AG04449 (cell line): ENCODE measurements at places on chromosomes 1 and 21.
A peak's percentile ranks its signal among the peaks of the same experiment; 100 is the strongest.

DNA sequence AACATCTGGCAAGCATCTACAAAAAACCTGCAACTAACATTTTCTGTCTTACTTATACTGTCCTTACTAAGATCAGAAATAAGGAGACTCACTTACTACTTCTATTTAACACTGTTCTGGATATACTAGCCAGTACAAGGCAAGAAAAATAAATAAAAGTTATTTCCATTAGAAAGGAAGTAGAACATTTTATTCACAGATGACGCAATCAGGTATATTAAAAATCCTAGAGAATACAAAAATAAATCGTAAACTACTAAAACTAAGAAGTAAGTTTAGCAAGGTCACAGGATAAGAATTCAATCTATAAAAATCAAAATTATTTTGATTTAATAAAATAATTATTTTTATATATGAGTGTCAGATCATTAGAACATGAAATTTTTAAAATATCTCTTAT lies 264.6 kb downstream of the BARHL2 start:
- no peak for DNase-seq

GRCh38 chr1:227459326-227459841 lies 104.0 kb upstream of the ZNF678 start:
- DNase-seq: peak; percentile 17

DNA sequence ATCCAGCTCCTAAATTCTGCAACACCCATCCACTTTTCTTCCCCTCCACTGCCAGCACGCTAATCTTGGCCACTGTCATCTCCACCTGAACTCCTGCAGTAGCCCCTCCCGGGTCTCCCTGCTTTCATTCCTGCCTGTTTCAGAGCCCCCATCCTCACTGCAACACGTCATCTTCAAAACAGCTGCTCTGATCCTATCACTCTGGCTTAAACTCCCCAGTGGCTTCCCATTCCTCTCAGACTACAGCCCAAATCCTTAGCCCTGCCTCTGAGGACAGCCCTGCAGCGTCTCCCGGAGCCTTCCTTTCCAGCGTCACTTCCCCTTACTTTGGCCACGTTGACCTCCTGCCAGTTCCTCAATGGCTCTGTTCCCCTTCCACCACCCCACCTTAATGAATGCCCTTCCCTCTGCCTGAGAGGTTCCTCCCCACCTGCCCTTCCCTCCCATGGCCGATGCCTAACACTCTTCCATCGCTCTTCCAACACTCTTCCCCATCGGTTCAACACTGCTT lies 22.9 kb upstream of the IFNAR2 start:
- no peak for DNase-seq

DNA sequence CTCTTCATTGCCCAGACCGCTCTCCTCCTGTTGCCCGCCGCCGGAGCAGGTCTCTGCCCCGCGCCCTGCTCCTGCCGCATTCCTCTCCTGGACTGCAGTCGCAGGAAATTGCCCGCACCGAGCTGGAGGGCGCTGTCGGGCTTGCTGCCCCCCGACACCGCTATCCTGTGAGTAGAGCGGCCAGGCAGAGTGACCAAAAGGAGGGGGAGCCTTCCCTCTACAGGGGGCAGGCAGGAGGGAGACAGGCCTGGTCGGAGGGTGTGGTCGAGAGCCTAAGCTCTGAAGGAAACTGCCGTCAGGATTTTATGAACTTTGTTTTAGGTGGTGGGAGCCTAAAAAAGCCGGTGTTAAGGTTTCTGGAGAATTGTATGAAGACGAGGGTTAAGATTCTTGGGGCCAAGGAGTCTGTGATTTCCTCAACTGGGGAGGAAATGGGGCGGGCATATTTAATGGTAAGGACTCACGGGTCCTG lies 517 bp downstream of the LRIG2 start:
- no peak for DNase-seq

DNA sequence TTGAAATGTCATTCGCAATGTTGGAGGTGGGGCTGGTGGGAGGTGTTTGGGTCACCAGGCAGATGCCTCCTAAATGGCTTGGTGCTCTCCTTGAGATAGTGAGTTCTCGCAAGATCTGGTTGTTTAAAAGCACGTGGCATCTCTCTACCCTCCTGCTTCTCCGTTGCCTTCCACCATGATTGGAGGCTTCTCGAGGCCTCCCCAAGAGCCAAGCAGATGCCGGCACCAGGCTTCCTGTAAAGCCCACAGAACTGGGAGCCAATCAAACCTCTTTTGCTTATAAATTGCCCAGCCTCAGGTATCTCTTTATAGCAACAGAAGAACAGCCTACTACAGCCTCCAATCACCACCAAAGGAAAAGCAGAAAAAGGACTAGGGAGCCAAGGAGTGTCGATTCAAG lies 80.5 kb downstream of the PDE9A start:
- no peak for DNase-seq

DNA sequence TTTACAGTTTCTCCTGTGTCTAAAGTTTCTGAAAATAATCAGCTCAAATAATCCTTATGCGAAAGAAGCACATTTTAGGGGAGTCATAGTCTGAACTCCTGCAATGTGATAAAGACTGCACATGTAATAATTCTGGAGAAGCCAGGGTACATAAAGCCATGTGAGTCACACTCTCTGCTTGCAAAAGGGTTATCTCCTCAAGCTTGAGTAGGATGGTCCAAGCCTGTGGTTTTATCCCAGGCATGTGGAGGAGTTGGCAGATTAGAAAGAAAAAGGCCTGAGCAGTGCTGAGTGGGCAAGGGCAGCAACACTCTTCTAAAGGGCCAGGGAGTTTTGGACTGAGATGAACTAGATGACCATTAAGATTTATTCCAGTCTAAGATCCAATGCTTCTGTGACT lies 220.4 kb downstream of the RHOU start:
- DNase-seq: peak; percentile 14

- no peak for DNase-seq
Observed at GRCh38 chr1:8328271-8328670, 10.4 kb downstream of the SLC45A1 start.

GRCh38 chr1:175002910-175003517 lies 3.3 kb downstream of the CACYBP start:
- no peak for DNase-seq

GRCh38 chr1:223023863-223024262 lies 119.2 kb downstream of the TLR5 start:
- no peak for DNase-seq

GRCh38 chr21:42578761-42579415 lies 65.2 kb downstream of the SLC37A1 start:
- DNase-seq: no peak

DNA sequence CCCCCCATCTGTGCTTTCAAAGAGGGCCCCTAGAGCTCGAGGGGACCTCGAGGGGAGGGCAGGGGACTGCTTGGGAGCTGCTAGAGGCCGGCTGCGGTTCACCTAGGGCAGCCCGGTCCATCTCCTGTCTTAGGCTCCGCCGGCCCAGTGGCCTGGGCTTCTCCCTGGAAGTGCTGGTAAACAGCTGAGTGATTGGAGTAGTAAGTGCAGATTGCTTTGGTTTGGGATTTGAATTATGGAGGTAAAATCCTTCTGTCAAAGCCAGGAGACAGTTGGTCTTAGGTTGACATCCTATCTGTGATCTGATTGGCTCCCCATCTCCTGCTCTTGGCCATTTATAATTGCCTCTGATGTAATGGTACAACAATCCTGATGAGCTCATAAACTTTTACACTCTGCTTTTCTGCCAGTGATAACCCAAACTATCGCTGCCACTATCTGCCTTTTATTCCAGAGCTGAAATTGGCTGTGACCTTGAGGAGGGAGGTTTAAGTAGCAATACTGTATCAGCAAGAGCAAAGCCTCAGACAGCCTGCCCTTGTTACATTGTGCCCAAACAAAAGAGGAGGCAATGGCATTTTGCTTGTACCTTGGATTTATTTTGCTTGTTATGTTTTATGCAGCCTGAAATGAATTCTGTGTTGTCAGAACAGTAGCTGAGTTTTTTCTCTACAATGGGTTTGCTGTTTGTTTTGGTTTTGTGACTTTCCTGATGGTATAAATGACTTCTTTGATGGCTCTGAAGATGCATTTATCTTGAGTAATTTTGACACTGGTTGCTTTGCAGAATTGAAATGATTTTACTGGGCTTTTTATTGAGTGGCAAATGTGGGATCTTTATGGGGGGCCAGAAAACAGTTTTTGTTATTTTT lies 2.4 kb downstream of the ARID1A start:
- peak; percentile 92 for DNase-seq

GRCh38 chr1:219373616-219373935 lies 199.9 kb downstream of the LYPLAL1 start:
- DNase-seq: no peak

DNA sequence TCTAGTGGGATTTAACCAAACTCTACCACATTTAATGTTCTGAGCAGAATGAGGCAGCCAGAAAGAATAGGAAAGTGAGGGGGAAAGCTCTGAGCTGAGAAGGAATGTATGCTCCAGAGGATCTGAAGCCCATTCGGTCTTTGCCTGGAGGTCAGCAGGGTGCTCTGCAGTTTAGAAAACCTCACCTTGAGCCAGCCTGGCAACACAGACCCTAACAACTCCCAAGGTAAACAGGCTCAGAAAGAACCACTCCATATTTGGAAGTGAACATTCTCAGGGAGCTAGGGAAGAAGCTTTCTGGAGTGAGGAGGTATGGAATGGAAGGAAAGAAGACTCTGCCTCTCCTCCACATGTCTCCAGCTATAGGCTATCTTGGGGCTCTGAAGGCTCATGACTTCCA lies 398.8 kb downstream of the SEC16B start:
- no peak for DNase-seq

DNA sequence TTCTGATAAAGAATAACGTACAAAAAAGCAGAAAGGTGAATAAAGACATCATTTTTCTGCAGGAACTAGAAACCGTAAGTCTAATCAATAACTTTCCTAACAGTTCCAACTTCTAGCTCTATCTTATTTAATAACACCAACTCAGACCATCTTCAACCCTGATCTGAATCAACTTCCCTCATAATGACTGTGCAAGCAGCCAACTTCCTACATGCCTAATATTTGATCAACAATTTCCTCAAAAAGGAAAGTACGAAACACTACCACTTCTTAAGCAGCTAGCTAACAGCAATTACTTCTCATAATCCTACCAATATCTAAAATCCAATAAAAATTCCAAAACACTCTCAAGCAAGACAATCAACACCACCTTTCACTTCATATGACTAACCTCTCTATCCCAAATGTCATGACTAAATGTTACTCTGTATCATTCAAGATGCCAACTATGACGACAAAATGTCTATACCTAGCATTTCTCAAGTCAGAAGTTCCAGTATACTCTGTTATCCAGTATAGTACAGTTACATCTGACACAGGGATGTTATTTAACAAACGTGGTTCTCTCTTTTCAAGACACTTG lies 1.7 kb downstream of the COP1 start:
- DNase-seq: no peak

- DNase-seq: no peak
Observed at GRCh38 chr1:206116191-206116872, 856 bp downstream of the AVPR1B start.

DNA sequence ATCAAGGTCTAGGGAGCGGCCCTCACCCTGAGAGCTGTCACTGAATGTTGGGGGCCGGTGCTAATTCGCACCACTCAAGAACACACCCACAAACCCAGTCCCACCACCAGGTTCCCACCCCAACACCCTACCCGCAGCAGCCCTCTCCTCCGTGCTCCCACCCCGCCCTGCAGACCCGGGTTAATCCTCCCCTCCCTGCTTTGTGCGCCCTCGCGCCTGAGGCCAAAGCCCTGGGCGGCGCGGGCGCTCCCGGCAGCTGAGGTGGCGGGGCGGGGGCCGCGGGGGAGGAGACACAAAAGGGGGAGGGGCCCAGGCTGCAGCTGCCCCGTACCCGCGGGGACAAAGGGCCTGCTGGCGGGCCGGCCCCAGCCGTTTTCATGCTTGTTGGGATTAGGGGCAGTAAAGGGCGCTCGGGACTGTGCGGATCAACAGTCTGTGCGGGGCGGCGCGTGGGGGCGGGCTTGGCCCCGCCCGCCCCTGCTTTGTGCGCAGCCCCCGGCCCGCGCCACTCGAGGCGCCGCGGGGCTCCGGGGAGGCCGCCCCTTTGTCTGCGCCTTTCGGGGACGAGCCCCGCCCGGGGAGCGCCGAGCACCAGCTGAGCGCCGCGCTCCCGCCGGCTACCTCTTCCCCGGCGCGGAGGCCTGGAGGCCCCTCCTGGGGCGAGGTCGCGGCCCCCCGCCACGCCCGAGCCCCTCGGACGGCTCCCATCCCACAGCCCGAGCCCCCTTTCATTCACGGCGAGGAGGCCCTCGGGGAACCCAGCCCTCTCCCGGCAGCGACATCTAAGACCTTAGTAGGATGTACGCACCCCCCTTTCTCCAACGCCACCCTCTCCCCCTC lies 10.9 kb downstream of the C1orf216 start:
- no peak for DNase-seq

DNA sequence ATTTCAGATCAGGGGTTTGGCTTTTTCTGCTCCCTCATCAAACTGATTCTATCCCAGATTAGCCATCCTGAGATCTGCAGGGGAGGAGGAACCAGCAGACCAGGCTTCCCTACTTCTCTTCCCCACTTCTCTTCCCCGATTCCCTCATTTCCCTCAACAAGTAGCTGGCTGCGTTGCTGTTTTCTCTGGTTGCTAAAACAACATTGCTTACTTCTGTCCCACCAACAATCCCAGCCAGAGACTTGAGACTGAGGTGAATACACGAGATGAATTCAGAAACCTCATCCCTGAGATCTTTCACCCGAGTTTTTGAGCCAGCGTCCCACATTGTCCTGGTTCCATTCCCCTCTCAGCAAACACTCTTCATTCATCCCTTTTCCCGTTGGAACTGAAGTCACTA lies 22.4 kb downstream of the DYRK3 start:
- DNase-seq: no peak

DNA sequence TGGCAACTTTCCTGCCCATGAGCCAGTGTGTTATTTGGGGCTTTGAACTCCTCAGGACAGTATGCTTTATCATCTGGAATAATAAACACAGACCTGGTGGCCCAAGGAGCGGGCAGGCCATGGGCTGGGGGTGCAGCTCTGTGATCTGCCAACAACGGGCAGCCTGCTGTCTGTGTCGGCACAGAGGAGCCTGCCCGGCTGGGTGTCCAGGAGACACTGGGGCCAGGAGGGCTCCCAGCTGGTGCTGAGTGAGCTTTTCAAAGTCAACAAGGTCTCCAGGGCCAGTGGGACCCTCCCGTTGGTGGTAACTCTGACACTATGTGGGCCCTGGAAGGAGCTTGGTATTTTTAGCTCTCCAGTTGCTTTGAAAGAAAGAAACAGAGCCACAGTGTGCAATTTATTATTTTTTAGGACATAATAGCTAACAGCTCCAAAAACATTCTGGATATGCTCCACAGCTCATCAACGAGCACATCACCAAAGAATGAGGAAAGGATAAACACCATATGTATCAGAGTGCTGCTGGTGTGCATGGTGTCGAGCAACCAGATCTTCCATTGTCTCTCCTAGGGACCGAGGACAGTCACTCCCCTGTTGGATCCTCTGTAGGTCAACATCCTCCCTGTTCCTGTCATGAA lies 488.7 kb upstream of the USP24 start:
- no peak for DNase-seq

GRCh38 chr1:80349218-80349617 lies 1342.7 kb upstream of the ADGRL4 start:
- DNase-seq: no peak

- DNase-seq: no peak
Observed at GRCh38 chr1:93585059-93585966, 96.3 kb downstream of the BCAR3 start.

- no peak for DNase-seq
Observed at GRCh38 chr1:197173571-197174507, 27.4 kb upstream of the ASPM start.
